ENCODE measurements at places on chromosomes 11 and 22.

GRCh38 chr11:73157101-73158010, 15.2 kb upstream of the FCHSD2 start:
- DNase-seq, result no peak

- DNase-seq, result no peak
Observed at GRCh38 chr11:132343445-132344175, 973.2 kb downstream of the NTM start.

GRCh38 chr22:36465232-36466021, 16.0 kb downstream of the TXN2 start:
- DNase-seq, result no peak

DNA sequence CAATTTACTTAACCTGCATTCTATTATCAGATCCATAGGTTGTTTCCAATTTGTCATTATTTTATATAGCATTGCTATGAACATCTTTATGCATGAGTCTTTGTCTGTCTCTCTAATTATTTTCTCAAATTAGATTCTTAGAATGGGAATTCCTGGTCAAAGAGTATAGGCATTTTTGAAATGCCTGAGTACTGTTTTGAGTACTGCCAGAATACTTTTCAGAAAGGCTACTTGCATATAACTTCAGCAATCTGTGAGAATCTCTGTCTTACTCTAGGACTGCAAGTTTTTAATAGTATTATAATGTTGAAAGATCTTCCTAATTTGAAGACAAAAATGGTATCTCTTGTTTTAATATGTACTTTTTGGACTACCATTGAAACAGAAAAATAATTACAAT, 56.6 kb downstream of the KCNC1 start:
- no peak for DNase-seq

- no peak for DNase-seq
Observed at GRCh38 chr11:61071913-61072312, 30.4 kb upstream of the CD5 start.

DNA sequence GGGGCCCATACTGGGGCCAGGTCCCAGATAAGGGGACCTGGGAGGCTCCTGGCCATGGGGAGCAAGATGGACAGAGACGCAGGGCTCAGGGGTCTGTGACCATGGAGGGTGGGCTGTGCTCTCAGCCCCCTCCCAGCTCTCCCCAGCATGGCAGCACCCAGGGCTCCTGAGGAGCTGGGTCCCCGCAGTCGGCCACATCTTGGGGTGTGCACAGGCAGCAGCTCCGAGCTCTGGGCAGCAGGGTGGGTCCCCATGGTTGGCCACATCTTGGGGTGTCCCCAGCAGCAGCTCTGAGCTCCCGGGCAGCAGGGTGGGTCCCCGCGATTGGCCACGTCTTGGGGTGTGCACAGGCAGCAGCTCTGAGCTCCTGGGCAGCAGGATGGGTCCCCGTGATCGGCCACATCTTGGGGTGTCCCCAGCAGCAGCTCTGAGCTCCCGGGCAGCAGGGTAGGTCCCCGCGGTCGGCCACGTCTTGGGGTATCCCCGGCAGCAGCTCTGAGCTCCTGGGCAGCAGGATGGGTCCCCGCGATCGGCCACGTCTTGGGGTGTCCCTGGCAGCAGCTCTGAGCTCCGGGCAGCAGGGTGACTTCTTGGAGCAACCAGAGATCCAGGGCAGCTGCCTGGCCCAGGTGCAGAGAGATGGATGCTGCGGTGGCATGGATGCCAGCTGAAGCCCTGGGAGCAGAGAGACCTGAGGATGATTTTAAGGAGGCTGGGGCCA, 18.3 kb upstream of the MUC5B start:
- no peak for DNase-seq

DNA sequence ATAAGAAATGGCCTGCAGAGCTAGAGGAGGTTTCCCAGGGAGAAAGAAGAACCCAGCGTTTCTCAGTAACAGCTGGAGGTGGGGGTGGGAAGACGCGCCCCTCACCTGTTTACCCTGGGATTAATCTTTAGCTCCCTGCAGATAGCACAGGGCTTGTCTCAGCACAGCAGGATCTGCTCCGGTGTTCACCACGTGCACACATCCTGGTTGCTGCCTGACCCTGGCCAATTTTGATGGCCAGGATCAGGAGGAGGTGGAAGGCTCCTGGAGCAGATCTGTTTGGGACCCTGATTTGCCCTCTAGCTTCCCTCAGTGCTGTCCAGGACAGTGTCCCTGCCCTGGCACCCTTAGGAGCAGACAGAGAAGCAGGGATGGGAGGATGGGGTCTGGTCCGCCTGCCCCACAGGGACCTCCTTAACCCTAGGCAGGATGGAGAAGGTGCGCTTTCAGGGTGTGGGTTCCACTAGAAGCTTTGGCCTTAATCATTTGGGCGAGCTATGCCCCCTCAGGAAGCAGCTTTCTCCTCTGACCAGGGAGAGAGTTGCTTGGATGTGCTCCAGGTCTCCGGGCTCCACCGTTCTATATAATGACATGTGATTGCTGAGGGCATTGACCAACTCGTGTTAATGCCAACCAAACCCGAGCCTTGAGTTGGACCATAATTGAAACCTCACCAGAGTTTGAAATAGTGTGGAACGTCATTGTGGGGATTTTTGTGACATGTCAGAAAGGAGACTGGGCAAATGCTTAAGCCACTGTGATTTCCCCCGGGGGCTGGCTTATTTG, 19.3 kb downstream of the UPB1 start:
- DNase-seq, result no peak

DNA sequence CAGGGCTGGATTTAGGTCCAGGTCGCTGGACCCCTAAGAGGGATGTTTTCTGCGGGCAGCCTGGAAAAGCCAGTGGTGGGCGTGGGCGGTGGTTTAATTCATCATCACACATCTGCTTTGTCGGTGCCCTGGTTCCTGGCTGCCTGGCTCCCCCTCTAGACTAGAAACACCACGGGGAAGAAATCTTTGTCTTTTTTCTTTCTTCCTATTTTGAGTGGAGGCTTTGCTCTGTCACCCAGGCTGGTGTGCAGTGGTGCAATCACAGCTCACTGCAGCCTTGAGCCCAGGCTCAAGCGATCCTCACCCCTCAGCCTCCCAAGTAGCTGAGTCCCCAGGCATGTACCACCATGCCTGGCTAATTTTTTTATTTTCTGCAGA, 86.6 kb upstream of the LINC01488 start:
- no peak for DNase-seq

DNA sequence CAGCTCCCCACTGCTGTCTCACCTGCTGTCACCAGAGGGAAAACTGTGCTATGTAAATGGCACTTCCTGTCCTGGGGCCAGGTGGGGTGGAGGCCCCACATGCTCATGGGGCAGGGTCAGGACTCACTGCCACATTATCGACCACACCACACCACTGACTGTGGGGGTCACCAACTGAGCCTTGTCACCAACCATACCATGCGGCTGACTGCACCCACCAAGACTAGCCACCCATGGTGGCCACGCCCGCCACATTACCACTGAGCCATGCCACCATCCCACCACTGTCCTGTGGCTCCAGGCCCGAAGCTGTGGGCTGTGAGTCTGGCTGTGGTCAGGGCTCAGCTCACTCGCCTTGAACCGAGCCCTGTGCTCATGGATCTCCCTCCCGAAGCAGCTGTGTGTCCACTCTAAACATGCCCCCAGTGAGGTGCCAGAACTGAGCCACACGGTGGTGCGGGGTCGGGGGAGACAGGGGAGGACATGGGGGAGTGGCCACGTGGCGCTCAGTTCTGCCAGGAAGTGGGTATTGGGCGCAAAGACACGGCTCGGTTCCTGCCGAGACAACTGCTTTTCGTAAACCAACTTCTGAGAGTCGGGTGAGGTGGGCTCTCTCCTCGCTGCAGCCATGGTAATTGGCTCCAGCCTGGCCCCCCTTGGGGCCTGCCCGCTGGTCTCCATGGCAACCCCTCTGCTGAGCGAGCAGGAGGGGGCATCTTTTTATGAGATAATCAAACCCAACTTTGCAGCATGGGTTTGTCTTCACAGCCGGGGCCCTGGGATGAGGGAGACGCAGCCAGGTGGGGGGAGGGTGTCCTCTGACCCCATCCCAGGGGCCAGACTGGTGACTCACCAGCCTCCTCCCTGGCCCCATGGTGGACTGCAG, 23.2 kb downstream of the RTN4R start:
- DNase-seq, result no peak

DNA sequence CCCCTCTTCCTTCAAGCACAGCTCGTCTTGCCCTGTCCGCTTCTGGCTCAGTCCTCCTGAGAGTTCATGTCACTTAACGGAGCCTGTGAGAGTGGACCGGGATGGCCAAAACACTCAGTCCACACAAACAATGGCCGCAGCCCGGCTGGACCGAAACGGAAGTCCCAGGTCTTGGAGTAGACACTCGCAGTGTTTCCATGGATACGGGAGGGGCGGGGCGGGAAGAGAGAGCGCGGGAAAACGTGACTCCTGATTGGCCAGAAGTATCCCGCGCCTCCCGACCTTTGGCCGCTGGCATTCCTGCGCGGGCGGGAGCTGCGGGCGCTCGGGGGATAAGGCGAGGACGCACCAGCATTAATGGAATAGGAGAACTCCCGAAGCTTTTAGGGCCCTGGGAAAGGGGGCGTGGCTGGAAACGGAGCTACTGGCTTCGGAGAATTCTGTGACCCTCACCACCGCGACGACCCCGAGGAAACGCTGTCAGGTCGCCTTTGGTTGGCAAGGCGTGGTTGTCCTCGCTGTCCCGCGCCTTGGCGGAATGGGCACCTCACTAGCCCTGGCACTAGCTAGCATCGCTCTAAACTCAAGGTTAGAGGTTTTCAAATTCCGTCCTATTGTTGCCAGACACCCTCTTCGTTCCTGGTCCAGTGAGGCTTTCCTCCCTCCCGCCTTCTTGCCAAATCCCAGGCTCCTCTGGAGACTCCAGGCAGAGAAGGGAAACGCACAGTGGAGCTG, at the start of the genes NLRP14 and ZNF214:
Gene NLRP14 (plus strand): TSS at position 297 of the 735 bp plus-strand sequence. CDS start 18,108 bp downstream, outside the sequence.
Gene ZNF214 (minus strand): TSS at position 164 of the 735 bp plus-strand sequence. CDS start 17,511 bp downstream, outside the sequence.
- peak; percentile 88 for DNase-seq

- no peak for DNase-seq
Observed at GRCh38 chr11:63564056-63564774, 1.0 kb upstream of the PLAAT2 start.

- DNase-seq, result no peak
Observed at GRCh38 chr11:62428871-62429560, 10.2 kb downstream of the SCGB1A1 start.

DNA sequence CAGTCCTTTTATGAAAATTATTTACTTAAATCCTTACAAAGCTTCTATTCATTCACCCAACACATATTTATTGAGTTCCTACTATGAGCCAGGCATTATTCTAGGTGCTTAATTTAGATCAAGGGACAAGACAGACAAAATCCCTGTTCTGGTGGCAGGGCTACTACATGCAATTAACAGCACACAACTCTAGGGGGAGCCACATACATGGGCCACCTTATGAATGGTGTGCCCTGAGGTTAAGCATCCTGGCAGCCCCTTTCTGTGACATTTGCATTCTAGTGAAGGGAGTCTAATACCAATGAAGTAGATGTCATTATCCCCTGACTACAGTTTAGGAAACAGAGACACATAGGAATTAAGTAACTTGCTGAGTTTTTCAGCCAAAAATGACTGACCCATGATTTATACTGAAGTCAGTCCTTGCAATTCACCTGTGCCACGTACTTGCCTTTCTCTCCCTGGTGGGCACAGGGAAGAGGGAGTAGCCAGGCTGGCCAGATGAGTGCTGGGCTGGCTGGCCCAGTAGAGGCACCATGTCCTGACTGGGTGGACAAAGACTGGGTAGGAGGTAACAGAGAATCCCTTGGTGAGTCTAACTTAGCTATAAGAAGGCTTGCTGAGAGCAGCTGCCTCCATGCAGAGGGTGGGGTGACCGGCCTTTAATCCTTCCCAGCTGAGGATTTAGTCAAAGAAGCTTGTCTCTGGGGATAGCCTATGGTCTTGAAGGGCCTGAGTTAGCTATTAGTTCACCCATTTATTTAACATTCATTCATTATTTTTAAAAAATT, 52.0 kb upstream of the ELF5 start:
- DNase-seq, result no peak

DNA sequence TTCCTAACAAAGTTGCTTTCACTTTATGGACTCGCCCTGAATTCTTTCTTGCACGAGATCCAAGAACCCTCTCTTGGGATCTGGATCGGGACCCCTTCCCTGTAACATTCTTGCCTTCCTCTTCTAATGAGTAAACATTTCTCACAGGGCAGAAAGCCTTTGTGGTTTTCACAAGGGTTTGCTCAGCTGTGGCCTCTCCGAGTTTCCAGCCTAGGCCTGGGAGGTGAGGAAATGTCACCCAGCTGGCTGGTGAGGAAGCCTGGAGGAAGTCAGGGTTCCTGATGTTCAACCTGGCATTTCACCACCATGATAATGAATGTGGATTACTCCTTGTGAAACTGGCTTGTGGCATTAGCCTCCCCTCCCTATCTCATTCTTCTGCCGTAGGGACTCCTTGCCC, 224.9 kb downstream of the DSCAML1 start:
- no peak for DNase-seq

DNA sequence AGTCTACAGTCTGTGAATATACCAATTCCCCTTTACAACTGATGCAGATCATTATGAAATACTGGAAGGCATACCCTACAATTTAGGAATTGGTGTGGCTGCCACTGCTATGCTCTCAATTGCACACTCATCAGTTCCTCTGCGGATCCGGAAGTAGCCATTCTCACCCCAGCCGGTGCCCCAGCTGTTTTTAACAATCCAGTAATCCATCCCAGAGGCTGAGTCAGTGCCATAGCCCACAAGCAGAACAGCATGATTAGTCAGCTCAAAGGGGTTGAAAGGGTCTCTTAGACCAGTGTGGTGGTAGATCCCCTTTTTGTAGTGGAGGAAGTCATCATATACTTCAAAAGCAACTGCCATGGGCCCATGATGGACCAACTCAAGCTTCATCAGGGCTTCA, 43.6 kb downstream of the CTSC start:
- DNase-seq, result no peak
